ENCODE measurements at places on chromosomes 16 and 17.

GRCh38 chr17:59141860-59142259 lies 13.1 kb downstream of the SKA2 start:
- DNase-seq, result no peak

DNA sequence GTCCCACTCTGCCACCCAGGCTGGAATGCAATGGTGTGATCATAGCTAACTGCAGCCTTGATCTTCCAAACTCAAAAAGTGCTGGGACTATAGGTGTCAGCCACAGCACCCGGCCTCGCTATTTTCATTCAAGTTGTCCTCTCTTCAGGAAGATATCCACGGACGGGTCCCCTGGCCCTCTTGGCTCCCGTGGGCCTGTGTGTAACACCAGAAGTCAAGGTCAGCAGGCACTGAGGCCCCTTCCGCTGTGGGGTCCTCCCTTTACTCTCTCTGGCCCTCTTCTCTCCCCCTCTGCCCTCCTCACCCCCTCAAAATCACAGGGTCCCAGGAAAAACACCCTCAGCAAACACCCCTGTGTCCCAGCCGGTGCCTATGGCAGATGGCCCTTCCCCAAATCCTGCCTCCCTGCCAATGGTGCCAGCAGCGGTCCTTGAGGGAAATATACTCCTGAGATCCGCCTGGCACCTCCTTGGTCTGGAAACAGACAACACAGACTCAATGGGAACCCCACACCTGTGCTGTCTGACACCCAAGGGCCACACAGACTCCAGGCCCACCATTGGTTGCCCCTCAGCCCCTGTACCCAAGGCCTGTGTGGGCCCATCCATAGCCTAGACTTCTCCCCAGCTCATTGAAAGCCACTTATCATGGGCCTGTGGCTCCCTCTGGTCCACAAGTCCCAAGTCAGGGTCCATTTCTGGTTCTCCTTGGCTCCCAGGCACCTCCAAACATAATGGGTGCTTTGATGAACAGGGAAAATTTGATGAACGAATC lies 221.5 kb downstream of the ZNF423 start:
- DNase-seq, result no peak

GRCh38 chr17:63426041-63426916 lies 19.8 kb downstream of the CYB561 start:
- DNase-seq, result no peak

- DNase-seq, result no peak
Measured at GRCh38 chr16:80569440-80570105, 28.8 kb downstream of the DYNLRB2 start.

- no peak for DNase-seq
Measured at GRCh38 chr17:56887105-56887504, 26.7 kb downstream of the TRIM25 start.

GRCh38 chr17:4509923-4510617 lies 11.4 kb downstream of the SPNS2 start:
- no peak for DNase-seq

Data from NCI-H526 treated with DMSO at 0.1 percent for 48 hours (cell line).